ENCODE measurements at places on chromosomes 1 and 21.

- DNase-seq = no peak
Observed at GRCh38 chr1:73100216-73100615, 817.9 kb upstream of the NEGR1 start.

GRCh38 chr1:227773558-227773957 is 38.3 kb downstream of the SNAP47 start:
- DNase-seq = no peak

- no peak for DNase-seq
Observed at GRCh38 chr1:151326619-151327222, 495 bp downstream of the PI4KB start.

DNA sequence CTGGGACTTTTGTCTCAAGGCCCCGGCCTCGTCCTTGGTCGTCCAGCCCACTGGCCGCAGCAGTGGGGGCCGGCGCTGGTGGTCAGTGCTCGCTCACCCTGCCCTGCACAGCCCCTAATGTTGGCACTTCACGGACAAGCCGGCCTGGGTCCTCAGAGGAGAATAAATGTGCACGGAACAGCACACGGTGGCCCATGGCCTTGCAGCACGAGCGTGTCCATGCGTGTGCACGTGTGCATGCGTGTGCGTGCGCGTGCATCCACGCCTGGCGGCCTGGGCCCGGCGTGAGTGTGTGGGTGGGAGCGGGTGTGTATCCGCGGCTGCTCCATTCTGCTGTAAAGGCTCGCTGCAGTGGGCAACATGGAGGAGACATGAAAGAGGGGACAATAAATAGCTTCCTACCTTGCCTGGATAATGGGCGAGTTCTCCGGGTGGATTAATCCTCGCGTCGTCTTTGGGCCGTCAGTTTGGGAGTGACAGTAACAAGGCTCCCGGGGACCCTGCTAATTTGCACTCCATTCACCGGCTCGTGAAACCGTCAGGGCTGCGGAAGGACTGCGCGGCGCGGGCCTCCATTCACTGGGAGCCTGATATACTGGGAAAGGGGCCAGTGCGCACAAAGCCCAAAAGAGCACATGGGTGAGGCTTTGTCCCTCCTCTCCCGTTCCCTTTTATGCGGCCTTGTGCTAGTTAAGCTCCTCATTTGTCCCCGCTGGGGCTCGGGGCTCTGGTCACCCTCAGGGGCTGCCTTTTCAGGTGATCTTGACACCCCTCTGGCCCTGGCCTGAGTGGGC is 142.8 kb downstream of the PRDM16 start:
- DNase-seq = no peak

GRCh38 chr1:151458802-151459330 is 428 bp downstream of the POGZ start:
- DNase-seq = peak; percentile 61

- DNase-seq = no peak
Observed at GRCh38 chr1:198794498-198794897, 155.7 kb downstream of the PTPRC start.

- no peak for DNase-seq
Observed at GRCh38 chr1:100075773-100076172, 57.0 kb downstream of the SASS6 start.

DNA sequence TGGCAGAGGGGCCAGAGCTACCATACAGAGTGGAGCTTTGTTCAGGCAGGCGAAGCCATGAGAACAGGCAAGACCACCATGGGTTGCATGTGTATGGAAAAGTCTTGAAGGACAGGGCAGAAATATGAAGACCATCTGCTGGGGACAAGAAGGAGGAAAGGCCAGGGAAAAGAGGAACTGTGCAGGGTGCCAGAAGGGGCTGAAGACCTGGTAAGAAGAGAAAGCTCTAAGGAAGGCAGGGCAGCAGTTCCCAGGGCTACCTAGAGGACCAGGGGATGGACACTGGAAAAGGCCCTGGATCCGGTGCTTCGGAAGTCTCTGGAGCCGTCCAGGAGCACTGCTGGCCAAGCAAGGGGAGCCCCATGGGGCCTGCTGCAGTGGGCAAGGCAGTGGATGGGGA is 43.4 kb downstream of the PKP1 start:
- DNase-seq = no peak
